Activated CD4-positive, CD25-positive, alpha-beta regulatory T cell (primary cell): ENCODE measurements at places on chromosomes 1 and 21.

- DNase-seq: no peak
These were observed 1.6 kb downstream of the IGSF21 start for GRCh38 chr1:18109058-18109755.

- no peak for DNase-seq
These were observed 122.4 kb upstream of the UBE2U start for GRCh38 chr1:64080941-64081562.

- no peak for DNase-seq
These were observed 335.8 kb upstream of the KAZN start for GRCh38 chr1:14262637-14263036.

GRCh38 chr1:1760715-1761114 lies 17.6 kb downstream of the NADK start:
- DNase-seq: no peak

- DNase-seq: no peak
These were observed 87.6 kb downstream of the HMCN1 start for GRCh38 chr1:185821612-185822385.

DNA sequence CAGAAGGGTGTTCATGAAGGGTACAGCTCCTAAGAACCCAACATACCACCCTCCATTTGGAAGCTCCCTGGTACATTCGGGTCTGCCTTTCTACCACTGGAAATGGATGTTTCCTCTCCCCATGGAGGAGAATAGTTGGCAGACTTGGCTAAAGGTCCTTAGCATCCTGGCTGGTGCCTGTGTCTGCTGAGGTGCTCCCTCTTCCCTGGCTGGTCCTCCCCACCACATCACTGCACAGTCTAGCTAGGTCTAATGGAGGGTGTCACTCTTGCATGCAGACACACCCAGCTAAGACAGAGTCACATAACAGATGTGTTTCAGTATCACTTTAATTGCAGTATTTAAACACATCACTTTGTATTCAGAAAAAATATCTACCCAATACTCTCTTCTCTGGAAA lies 24.7 kb downstream of the CD34 start:
- no peak for DNase-seq

DNA sequence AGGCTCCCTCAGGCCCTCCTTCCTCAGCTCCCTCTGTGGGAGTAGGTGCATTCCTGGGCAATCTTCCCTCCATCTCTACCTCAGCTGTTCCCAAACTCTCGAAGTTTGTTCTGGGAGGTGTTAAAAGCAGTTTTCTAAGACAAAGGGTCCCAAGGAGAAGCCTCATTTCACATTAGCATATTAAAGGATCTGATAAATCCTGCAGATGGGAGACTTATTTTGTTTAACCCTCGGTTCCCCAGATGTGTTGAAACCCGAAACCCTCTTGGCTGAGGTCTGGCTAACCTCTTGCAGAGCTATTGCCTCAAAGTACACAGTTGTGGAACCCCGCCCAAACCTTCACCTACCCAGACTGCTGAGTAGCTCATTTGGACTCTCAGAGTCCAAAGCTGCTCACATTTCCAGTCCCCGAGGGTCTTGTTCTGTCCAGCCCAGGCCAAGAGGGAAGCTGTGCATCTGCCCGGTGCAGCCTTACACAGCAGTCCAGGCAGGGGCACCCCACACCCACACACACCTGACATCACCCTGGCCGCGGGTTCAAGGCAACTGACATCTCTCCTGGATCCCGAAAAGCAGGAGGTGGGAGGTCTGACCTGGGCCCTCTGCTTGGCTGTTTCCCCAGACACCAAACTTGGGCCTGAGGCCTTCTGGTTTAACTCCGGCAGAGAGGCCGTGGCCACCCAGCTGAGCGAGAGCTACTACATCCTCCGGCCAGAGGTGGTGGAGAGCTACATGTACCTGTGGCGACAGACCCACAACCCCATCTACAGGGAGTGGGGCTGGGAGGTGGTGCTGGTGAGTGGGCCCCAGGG lies 19.5 kb upstream of the SELENON start:
- no peak for DNase-seq

DNA sequence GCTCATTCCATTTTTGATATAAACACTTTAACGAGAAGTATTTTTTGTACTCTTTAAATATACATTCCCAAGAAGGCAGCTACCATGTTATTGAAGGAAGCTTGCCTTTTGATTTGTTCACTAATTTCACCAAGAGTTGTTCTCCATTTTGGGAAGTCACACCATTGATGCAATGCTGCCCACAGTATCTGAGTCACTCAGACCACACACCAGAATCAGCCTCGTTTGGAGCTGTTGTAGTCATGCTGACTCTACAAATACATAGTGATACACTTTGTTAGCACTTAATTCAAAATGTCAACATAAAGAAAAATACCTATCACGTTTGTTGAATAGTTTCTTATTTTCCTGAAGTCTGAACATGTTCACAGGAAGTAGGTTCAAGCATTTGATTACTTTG lies 78.7 kb downstream of the PAPPA2 start:
- no peak for DNase-seq

- DNase-seq: no peak
These were observed 26.5 kb downstream of the CNIH4 start for GRCh38 chr1:224383218-224383617.

- DNase-seq: no peak
These were observed 16.6 kb downstream of the GPATCH2 start for GRCh38 chr1:217614200-217614712.

GRCh38 chr1:194821091-194821490 lies 1634.7 kb upstream of the B3GALT2 start:
- no peak for DNase-seq

- no peak for DNase-seq
These were observed 136.2 kb upstream of the F3 start for GRCh38 chr1:94677714-94678113.

DNA sequence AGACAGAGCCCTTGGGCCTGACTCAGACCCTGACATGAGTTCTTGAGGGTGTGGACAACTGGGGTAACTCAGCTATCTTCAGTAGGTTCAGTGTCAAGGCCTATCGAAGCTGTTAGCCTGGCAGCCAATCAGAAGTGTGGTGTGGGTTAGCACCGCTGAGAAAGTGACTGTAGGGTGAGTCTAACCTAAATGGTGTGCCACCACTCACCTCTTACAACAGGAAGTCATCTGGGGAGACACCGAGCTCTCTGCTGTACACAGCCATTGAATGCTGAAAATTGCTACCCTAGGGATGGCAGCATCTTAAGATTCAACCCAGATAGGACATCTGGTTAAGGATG lies 44.6 kb downstream of the RASSF5 start:
- peak; percentile 49 for DNase-seq

- no peak for DNase-seq
These were observed 418.8 kb downstream of the SIPA1L2 start for GRCh38 chr1:232211149-232211548.

- DNase-seq: no peak
These were observed 101.9 kb upstream of the SLC5A9 start for GRCh38 chr1:48120621-48121020.

- no peak for DNase-seq
These were observed 168.6 kb downstream of the PRDM16 start for GRCh38 chr1:3237570-3237969.
